ENCODE measurements at places on chromosomes 1 and 21. TPM values are rescaled to one million over a fixed set of nuclear protein-coding genes. Genes with fewer than 3 reads are reported as not detected.

DNA sequence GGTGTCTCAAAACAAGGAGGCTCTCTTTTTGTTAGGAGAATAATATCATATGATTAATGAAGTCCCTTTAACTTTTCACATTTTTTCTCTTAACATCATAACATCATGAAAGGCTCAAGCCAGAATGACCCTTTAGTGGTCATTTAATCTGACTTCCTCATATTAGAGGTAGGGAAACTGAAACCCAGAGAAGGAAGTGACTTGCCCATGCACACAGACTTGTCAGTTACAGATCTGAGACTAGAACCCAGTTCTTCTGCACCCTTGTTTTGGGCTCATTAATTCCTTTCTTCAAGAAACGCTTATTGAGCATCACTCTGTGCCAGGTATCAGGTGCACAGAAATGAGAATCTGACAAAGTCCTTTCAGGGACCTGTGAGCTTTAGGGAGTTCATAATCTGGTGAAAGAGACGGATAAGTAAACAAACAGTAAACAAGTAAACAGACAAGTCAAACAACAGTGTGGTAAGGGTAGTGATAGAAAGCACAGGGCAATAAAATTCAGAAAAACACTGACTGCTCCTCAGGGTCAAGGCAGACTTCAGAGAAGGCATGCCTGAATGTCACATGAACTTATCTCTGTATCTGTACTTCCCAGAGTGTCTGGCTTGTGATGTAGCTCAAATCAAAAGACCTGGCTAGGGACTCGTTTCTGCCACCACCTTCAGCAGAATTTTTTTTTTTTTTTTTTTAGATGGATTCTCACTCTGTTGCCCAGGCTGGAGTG lies 38.3 kb upstream of the OSBPL9 start:
- no peak for DNase-seq

Gene CRB1
- 0.17 TPM for total RNA-seq

Gene HES4
- 30.5 TPM for total RNA-seq

GRCh38 chr1:1165900-1166421 lies 7.7 kb upstream of the TTLL10 start:
- peak; percentile 56 for DNase-seq

Gene FAM167B
- total RNA-seq, result 4.2 TPM

Gene ZCCHC17
- 23.9 TPM for total RNA-seq

DNA sequence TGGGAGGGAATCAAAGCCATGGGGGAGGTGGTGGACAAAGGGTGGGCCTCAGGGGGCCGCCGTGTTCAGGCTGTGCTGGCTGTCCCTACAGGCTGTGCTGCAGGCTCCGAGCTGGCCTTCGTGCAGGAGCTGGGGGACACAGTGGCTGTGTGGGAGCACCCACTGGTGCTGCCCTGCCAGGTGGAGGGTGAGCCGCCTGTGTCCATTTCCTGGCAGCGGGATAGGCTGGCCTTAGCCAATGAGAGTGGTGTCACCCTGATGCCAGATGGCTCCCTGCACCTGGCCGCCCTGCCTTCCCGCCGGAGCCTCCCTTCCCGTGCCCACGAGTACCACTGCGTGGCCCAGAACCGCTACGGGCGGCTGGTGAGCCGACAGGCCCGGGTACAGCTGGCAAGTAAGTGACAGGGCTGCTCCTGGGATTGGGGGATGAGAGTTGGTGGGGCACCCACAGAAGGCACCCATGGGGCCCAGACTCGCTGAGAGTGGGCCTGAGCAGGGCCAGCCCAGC lies 20.2 kb downstream of the SLC27A3 start:
- DNase-seq, result no peak

All from colonic mucosa (tissue), 4 donors.